ENCODE measurements at places on chromosomes 12 and 14. TPM values are rescaled to one million over a fixed set of nuclear protein-coding genes. Genes with fewer than 3 reads are reported as not detected.

GRCh38 chr14:57652769-57653168 is 159.1 kb upstream of the CCDC198 start:
- no peaks in the 10 kb centered on the region for H3K4me1 ChIP-seq
- no peak overlapping the region for H3K4me3 ChIP-seq
- no peak for DNase-seq
- H3K27ac ChIP-seq: no peak overlapping the region
- no peaks in the 10 kb centered on the region for H3K36me3 ChIP-seq

DNA sequence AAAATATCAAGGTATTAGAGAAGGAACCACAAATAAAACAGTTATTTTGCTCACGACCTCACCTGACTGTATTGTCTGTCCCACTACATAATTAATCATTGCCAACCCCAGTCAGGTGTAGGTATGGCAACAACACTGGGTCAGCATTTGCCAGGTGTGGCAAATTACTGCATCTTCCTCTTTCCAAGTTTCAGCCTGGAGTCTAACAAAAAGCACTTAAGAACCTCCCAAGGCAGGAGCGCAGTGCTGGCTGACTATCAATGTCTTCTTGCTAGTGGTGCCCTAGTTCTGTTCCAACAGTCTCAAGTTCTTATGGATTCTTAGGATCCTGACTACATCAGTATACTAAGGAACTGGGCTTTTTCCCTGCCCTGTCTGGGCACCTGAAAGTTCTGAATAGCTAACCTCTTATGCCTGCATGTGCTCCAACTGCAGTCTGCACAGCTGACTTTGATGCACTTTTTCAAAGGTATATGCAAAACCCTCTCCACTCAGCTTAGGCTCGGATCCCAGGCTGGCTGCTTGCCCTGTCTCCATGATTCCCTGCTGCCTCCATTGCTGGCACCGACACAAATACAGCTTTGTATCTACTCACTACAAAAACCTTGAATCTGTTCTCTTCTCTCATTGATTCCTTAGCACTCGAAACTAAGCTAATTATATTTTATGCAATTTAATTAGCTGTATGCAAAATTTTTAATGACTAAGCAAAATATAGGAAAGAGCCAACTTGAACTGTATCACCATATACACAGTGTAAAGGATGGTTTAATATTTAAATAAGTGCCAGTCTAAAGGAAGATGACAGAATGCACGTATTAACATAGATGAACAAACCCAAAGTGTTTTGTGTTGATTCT is 113.3 kb downstream of the PRKD1 start:
- no peak overlapping the region for H3K27ac ChIP-seq
- H3K27me3 ChIP-seq: peaks cover 2% of the 10 kb centered on the region
- DNase-seq: no peak

DNA sequence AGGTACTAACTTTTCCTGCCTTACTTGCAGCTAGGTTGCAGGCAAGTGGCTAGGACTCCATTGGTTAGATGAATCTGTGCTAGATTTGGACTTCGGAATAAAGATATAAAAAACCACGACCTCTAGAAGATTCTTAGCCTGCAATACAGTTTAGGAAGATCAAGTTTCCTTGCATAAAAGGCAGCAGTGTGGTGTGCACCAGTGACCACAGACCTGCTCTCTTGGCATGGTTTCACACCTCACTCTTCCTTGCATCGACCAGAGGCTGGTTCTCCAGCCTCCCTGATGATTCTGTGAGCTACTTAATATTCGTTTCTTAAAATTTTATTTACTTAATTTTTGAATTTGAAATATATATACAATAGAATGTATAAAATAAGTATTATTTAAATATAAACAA is 9.8 kb downstream of the KLHDC1 start:
- no peak overlapping the region for H3K27ac ChIP-seq
- H3K36me3 ChIP-seq: peaks cover 8% of the 10 kb centered on the region
- no peak for DNase-seq
- H3K4me1 ChIP-seq: no peaks in the 10 kb centered on the region

DNA sequence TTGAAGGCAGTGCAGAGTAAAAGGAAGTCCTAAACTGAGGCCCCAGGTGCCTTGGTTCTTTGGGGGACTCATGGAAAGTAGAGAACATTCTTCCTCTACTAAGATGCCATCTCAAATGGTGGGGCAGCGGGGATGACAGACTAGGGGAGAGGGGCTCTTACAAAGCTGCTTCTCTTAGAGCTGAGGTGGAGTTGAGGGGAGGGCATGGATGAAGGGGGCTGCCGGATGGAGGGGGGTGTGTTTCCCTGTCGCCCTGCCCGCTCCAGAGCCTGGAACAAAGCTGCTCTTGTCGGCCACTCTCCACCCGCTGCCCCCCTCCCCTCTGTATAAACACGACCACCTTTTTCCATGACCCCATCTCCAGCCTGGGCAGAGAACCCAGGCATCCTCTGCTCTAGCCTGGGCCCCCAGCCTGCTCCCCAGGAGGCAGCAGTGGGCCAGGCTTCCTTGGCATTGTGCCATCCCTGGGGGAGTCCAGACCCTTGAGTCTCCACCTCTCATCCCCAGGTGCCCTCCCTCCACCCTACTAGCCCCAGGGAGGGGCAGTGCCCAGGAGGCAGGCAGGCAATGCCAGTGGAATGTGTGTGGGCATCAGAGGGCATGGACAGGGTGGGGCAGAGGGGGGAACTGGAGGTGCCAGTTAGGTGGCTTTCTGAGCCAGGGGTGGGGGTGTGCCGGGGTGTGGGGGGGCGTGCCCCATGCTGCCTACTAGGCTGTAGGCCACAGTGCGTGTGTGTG is 1.7 kb downstream of the RARG start:
- no peak for DNase-seq
- peaks cover 5% of the 10 kb centered on the region for H3K36me3 ChIP-seq
- peak overlapping the region; percentile 75 for H3K27ac ChIP-seq
- peaks cover 3% of the 10 kb centered on the region for H3K27me3 ChIP-seq
- peaks cover 52% of the 10 kb centered on the region for H3K4me1 ChIP-seq
- H3K4me3 ChIP-seq: peak overlapping the region; percentile 81

GRCh38 chr14:51394804-51395203 is 154.8 kb downstream of the TMX1 start:
- peak overlapping the region; percentile 82 for H3K27ac ChIP-seq
- DNase-seq: no peak
- no peaks in the 10 kb centered on the region for H3K36me3 ChIP-seq
- no peaks in the 10 kb centered on the region for H3K27me3 ChIP-seq
- peak overlapping the region; percentile 54 for H3K4me3 ChIP-seq
- H3K4me1 ChIP-seq: peaks cover 50% of the 10 kb centered on the region

DNA sequence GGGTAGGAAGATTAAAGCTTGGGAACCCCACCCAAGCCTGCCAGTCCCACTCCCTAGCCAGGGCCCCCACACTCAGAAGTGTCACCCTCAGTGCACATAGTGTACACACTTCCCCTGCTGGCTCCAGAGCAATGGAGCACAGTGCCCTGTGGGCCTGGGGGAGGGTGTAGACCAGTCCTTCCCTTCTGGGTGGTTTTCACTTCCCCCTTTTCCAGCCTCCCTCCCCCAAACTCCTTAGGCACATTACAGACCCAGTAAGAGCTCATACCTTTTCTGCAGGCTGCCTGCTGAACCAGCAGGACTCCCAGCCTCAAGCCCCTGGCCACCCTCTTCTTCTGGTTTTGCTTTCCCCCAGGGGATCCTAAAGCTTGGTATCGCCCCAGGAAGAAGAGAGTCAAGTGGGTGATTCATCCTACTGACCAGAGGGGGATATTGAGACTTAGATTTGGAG is at the start of gene ZNF385A:
Gene ZNF385A, minus strand, starts transcription at position 143 of the 451 bp plus-strand sequence. CDS start 219 bp downstream, outside the sequence.
- peak within 1 kb of the TSS; percentile 49 for H3K4me3 ChIP-seq
- H3K36me3 ChIP-seq: peaks cover 8% of the 10 kb centered on the region
- H3K4me1 ChIP-seq: peaks cover 51% of the 10 kb centered on the region
- H3K27me3 ChIP-seq: no peaks in the 10 kb centered on the region
- peak within 1 kb of the TSS; percentile 35 for H3K27ac ChIP-seq
- no peak for DNase-seq

GRCh38 chr14:69652942-69653684 is 41.7 kb downstream of the SUSD6 start:
- peak overlapping the region; percentile 24 for H3K4me3 ChIP-seq
- H3K4me1 ChIP-seq: peaks cover 62% of the 10 kb centered on the region
- no peaks in the 10 kb centered on the region for H3K36me3 ChIP-seq
- no peaks in the 10 kb centered on the region for H3K27me3 ChIP-seq

DNA sequence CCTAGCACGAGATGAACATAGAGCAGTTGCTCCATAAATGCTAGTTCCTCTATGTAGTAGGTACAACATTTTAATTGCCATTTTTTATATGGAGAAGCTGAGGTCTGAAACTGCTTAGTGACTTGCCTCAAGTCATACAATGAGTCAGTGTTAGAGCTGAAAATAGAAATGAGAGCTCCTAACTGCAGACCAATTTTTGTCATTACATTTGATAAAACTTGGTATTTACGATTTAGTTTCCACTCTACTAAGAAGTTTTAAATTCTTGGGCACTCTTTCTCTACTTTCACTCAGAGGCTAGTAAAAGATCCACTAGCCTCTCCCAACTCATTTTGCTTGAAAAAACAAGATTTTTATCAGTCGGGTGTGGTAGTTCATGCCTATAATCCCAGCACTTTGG is 8.1 kb upstream of the TMED10 start:
- H3K4me3 ChIP-seq: no peak overlapping the region
- H3K4me1 ChIP-seq: peaks cover 5% of the 10 kb centered on the region
- no peaks in the 10 kb centered on the region for H3K36me3 ChIP-seq
- no peak for DNase-seq

DNA sequence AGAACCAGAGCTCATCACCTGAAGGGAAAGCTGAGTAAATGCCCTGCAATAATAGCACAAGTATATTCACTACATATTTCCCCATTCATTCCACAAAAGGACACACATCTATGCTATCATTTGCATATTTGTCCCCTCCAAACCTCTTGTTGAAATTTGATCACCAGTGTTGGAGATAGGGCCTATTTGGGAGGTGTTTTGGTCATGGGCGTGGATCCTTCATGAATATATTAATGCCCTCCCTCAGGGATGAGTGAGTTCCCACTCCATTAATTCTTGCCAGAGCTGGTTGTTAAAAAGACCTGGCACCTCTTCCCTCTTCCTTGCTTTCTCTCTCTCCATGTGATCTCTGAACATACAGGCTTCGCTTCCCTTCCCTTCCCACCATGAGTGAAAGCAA is 18.6 kb upstream of the ZDHHC17 start:
- no peak for DNase-seq
- H3K36me3 ChIP-seq: no peaks in the 10 kb centered on the region
- no peak overlapping the region for H3K27ac ChIP-seq
- no peaks in the 10 kb centered on the region for H3K4me1 ChIP-seq
- no peaks in the 10 kb centered on the region for H3K27me3 ChIP-seq
- H3K4me3 ChIP-seq: no peak overlapping the region

DNA sequence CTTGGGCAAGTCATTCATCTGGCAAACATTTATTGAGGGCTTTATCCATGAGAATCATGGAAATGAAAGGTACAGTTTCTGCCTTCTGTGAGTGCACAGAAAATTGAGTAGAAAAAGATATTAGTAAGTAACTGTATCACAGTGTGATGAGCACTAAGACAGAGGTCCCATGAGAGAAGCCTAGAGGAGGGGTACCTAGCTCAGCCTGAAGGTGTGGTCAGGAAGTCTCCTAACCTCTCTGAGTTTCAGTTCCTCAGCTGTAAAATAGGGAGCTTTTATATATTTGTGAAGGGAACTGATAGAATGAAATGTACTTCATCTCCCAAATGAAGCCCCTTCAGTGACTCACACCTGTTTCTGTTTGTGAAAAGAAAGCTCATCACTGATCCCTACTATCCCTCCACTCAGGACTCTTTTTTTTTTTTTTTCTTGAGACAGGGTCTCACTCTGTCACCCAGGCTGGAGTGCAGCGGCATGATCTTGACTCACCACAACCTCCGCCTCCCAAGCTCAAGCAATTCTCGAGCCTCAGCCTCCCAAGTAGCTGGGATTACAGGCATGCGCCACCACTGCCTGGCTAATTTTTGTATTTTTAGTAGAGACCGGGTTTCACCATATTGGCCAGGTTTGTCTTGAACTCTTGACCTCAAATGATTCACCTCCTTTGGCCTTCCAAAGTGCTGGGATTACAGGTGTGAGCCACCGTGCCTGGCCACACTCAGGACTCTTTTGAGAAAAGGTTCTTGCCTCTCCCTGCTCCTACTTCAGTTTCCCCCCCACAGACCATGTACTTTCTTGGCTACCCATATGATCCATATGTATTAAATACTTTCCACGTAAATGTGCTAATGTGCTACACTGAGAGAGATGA is 93.7 kb upstream of the FUT8 start:
- no peak overlapping the region for H3K27ac ChIP-seq
- H3K4me1 ChIP-seq: peaks cover 12% of the 10 kb centered on the region
- H3K36me3 ChIP-seq: no peaks in the 10 kb centered on the region
- H3K27me3 ChIP-seq: no peaks in the 10 kb centered on the region
- no peak for DNase-seq

DNA sequence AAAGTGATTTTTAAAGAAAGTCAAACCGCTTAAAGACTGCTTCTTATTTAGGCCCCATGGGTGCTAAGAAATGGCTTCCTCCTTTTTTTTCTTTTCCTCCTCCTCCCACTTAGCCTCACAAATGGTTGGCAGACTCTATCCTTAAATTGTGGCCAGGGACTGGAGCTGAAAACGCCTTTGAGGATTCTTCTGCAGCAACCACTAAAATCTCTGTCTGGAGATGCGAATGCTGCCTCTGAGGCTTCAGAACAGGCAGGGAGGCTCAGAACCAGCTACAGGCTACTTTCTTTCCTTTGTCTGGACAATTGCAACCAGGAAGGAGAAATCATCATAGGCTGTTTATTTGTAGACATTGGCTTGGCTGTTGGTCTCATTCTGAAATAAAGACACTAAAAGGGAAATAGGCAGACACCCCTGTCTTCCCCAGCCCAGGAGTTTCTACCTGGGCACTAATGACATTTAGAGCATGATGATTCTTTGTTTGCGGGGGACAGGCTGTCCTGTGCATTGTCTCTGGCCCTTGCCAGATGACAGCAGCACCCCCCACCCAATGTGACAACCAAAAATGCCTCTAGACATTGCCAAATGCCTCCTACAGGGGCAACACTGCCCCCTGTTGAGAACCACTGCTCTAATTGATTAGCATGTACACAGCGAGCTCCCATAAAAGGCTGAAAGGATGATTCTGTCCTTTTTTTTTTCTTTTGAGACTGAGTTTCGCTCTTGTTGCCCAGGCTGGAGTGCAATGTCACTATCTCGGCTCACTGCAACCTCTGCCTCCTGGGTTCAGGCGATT is 50.3 kb downstream of the MAP1LC3B2 start:
- peaks cover 2% of the 10 kb centered on the region for H3K27me3 ChIP-seq
- no peaks in the 10 kb centered on the region for H3K36me3 ChIP-seq
- DNase-seq: no peak
- H3K27ac ChIP-seq: peak overlapping the region; percentile 29
- H3K4me1 ChIP-seq: peaks cover 21% of the 10 kb centered on the region

- H3K36me3 ChIP-seq: no peaks in the 10 kb centered on the region
- no peak for DNase-seq
- no peak overlapping the region for H3K4me3 ChIP-seq
- no peaks in the 10 kb centered on the region for H3K4me1 ChIP-seq
- peaks cover 27% of the 10 kb centered on the region for H3K27me3 ChIP-seq
- no peak overlapping the region for H3K27ac ChIP-seq
Observed at GRCh38 chr12:10015450-10015849, 5.0 kb downstream of the CLEC12B start.

GRCh38 chr14:68042586-68043210 is 223.1 kb downstream of the RAD51B start:
- peaks cover 7% of the 10 kb centered on the region for H3K36me3 ChIP-seq
- peak overlapping the region; percentile 74 for H3K27ac ChIP-seq
- no peaks in the 10 kb centered on the region for H3K27me3 ChIP-seq
- H3K4me1 ChIP-seq: peaks cover 51% of the 10 kb centered on the region
- peak overlapping the region; percentile 15 for H3K4me3 ChIP-seq
- DNase-seq: no peak

GPR132 gene
- 0.24 TPM for total RNA-seq

SERPINA4 gene
- total RNA-seq: 1.4 TPM

SRGAP1 gene
- total RNA-seq: 13.1 TPM

CCDC177 gene
- total RNA-seq: 3.4 TPM

LRTM2 gene
- 0.95 TPM for total RNA-seq

OR11G2 gene
- total RNA-seq: not detected

All from type B pancreatic cell (in vitro differentiated cells).